ENCODE measurements at places on chromosomes 4 and X.

GRCh38 chrX:40625294-40625693 is 2.1 kb downstream of the MPC1L start:
- DNase-seq: no peak

GRCh38 chr4:77360451-77360850 is 203.4 kb downstream of the CCNG2 start:
- peak; percentile 37 for DNase-seq

DNA sequence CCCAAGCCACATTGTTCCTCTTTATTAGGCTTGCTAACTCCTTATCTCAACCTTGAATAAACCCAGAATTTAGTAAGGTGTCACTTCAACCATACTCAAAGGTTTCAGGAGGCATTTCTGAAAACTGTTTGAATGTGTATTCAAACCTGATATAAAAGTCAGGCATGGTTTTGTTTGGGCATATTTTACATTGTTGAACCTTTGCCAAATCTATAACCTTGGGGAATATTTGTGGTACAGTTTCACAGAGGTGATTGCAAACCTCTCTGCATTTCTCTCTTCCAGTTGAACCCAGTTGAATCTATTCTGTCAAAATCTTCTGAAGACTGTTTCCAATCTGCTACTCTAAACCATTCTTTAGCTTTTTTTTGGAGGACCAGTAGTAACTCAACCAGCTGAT is 409.0 kb downstream of the TECRL start:
- no peak for DNase-seq

- DNase-seq: no peak
These were observed 12.2 kb upstream of the CLGN start for GRCh38 chr4:140439644-140440142.

DNA sequence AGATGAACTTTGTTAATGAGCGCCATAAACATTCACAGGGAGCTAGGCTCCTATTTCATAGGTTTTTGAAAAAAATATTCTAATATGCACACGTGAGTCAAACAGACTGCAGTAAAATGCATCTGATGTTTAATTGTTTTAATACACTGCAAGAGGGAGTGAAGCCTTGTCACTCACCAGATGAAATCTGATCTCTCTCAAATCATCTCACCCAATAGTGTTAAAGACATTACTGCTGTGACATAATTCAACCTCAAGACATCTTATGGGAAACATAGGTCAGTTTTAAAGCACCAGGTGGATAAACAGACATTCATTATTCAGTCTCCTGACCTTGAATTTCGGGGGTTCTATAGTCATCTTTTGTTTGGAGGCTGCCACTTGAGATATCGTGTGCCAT is 148.3 kb downstream of the MAML3 start:
- DNase-seq: peak; percentile 77

DNA sequence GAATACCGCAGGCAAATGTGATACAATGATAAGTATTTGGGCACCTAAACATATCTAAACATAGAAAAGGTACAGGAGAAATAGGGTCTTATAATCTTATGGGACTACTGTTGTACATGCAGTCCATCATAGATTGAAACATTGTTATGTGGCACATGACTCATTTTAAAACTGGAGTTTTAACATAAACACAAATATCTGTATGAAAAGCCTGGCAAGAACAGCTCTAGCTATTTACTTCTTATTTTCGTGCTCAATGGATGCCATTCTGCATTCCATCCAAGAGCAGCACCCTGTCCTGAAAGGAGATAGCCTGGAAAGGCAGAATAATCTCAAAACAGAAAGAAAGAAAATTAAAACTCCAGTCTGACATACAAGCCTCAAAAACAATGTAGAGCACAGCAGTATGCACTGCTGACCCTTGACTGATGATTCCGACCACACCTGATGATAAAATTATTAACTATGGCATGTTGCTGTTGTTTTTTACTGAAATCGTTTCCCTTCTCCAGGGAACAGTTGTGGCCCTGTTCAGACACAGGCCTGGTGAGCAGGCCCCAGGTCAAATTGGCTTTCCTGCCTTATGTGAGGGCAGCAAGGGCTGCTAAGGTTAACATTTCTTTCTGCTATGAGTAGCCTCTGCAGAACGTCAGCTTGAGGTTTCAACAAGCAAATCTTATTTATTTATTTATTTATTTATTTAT is 152.7 kb downstream of the APBB2 start:
- DNase-seq: no peak

DNA sequence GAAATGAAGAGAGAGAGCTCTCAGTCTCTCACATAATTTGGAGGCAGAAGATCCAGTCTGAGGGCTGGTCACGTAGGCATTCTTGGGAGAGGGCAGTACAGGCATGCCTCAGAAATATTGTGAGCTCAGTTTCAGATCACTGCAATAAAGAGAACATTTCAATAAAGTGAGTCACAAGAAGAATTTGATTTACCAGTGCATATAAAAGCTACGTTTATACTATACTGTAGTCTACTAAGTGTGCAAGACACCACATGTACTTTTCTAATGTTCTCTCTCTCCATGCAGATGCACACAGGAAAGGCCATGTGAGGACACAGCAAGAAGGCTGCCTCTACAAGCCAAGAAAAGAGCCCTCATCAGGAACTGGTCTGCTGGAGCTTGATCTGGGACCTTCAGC is 583.5 kb upstream of the FAT1 start:
- DNase-seq: no peak

DNA sequence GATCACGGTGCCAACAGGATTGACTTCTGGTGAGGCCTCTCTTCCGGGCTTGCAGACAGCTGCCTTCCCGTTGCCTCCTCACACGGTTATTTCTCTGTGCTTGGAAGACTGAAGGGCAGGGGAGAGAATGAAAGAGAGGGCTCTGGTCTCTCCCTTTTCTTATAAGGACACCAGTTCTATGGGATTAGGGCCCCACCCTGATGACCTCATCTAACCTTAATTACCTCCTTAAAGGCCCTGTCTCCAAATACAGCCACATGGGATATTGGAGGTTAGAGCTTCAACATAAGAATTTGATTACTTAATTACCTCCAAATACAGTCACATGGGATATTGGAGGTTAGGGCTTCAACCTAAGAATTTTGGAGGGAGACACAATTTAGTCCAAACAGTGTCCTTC is 46.5 kb downstream of the EVC start:
- DNase-seq: no peak

All from NCI-H1436 treated with DMSO at 0.1 percent for 48 hours (cell line).